ENCODE measurements at places on chromosomes 11 and 22.

DNA sequence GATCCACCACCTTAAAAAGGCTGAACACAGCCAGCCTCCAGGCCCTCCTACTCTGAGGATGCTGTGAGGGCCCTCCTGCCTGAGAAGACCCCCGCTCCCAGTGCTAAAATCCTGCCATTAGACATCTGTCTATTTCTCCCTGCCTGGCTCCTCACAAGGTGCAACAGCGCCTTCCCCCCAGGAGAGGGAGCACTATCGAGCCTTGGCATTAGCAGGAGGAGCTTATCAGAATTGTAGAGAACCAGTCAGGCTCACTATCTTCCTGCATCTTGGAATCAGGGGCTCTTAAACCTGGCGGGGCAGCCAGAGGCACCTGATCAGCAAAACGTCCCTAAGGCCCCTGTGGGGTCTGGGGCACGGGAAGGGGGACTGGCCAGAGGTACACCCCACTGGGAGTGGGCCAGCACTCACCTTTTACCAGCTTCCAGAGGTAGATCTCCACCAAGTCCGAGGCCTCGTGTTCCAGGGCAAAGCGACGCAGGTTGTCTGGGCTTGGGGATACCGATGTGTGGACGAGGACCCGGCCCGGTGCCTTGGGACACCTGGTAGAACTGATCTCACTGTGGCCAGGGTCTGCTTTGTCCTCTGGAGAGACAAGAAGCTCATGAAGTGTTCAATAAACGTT, 28.7 kb downstream of the CHRDL2 start:
- DNase-seq = peak; percentile 85

- DNase-seq = peak; percentile 62
Observed at GRCh38 chr11:31958076-31958735, 132.7 kb upstream of the RCN1 start.

GRCh38 chr11:6607190-6607795, 3.7 kb downstream of the ILK start:
- no peak for DNase-seq

DNA sequence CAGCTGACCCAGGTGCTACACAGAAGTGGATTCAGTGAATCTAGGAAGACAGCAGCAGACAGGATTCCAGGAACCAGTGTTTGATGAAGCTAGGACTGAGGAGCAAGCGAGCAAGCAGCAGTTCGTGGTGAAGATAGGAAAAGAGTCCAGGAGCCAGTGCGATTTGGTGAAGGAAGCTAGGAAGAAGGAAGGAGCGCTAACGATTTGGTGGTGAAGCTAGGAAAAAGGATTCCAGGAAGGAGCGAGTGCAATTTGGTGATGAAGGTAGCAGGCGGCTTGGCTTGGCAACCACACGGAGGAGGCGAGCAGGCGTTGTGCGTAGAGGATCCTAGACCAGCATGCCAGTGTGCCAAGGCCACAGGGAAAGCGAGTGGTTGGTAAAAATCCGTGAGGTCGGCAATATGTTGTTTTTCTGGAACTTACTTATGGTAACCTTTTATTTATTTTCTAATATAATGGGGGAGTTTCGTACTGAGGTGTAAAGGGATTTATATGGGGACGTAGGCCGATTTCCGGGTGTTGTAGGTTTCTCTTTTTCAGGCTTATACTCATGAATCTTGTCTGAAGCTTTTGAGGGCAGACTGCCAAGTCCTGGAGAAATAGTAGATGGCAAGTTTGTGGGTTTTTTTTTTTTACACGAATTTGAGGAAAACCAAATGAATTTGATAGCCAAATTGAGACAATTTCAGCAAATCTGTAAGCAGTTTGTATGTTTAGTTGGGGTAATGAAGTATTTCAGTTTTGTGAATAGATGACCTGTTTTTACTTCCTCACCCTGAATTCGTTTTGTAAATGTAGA, 1.7 kb downstream of the MALAT1 start:
- peak; percentile 61 for DNase-seq

DNA sequence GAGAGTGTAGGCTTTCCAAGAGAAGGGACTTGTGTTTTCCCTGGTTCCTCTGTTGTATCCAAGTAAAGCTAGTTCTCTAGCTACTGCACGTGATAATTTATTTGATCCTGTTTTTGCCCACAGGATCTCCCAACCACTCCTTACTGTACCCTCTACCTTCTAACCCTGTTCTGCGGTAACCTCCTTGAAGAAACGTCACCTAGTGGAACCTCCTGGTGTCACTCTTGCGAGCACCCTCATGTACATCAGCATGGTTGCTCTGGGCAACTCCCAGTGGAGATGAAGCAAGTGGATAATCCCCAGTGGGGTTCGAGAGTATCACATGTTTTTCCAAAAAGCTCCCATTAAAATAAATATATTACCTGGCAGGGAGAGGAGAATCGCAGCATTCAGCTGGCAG, 108.9 kb upstream of the CLMP start:
- DNase-seq = no peak

DNA sequence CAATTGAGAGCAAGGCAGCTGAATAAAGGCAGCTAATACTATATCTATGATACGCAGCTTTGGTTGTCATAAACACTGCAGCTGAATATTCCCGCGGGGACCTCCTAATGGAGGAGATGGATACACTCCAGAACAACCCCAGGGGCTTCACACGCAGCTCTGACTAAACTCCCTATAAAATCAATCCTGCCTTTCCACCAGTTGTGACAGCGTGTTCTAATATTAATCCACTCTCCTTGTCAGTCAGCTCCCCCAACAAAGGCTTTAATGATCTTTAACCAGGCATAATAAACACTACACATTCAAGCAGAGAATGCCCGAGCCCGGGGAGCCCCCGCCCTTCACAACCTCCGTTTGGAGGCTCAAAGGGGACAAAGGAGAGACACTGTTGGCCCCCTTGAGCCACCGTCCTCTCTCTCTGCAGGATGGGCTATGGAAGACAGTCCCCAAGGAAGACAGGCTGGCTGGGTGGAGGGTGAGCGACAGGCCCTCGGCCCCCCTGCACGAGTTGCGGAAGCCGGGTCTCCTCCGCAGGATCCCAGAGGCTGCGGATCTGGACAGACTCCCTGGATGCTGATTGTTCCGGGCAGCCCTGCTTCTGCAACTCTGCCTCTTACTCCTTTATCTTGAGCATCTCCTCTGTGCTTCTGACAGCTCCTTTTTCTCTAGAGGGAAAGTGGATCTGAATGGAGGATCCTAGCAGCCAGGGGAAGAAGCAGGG, 565.2 kb downstream of the BUD13 start:
- no peak for DNase-seq

- no peak for DNase-seq
Observed at GRCh38 chr11:113014262-113015097, 53.3 kb downstream of the NCAM1 start.

- DNase-seq = no peak
Observed at GRCh38 chr11:109026891-109027489, 362.1 kb downstream of the DDX10 start.

GRCh38 chr22:31853736-31854495, 90.4 kb upstream of the YWHAH start:
- no peak for DNase-seq

GRCh38 chr11:27179334-27179733, 138.7 kb downstream of the BBOX1 start:
- DNase-seq = no peak

DNA sequence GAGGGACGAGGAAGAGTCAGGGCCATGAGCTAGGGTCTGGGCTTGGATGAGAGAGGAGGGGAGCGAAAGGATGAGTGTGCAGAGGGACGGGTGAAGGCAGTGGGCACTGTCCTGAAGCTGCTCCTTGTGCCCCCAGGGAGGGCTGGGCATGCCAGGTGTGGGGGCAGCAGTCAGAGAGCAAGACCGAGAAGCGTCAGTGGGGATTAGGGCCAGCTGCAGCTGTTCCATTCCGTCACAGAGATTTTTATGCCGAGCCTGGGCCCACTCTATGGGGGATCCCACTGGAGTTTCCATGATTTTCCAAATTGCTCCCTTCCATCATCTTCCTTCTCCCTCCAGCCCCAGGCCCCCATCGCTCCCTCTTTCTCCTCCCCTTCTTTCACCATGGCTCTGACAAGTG, 93.2 kb downstream of the NECTIN1 start:
- no peak for DNase-seq

DNA sequence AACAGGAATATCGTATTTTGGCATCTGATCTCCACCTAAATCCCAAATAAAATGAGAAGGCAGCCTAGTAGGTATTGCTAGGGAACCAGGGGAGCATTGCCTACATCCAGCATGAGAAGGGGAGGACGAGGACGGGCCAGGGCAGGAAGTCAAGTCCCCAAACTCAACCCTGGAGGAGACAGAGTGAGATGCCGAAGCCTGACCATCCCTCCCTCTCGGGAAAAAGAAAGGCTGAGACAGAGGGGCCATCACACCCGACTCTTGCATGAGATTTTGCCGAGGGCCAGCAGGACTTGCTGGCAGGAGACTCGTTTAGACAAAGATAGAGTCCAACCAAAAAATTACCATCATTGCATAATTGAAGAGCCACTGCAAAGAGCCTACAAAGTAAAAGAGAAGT, 50.2 kb upstream of the SPATA19 start:
- DNase-seq = no peak

DNA sequence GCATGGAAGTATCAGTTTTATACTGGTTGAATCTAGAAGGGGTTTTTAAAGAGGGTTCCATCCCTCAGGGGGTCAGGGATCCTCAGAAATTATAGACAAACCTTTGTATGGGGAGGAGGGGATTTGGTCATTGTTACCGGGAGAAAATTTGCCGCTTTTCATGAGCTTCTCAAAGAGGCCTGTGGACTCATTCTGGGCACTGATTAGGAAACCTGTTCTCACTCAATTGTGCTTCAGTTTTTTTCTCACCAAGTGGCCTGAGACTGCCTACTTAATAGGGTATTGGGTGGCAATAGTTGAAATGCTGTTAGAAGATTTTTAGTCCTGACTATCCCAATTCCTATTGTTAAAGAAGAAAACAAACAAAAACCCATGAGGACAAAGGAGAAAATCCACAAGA, 14.0 kb downstream of the MPEG1 start:
- DNase-seq = peak; percentile 51

- DNase-seq = no peak
Observed at GRCh38 chr11:44941259-44942021, 9.2 kb downstream of the TP53I11 start.

DNA sequence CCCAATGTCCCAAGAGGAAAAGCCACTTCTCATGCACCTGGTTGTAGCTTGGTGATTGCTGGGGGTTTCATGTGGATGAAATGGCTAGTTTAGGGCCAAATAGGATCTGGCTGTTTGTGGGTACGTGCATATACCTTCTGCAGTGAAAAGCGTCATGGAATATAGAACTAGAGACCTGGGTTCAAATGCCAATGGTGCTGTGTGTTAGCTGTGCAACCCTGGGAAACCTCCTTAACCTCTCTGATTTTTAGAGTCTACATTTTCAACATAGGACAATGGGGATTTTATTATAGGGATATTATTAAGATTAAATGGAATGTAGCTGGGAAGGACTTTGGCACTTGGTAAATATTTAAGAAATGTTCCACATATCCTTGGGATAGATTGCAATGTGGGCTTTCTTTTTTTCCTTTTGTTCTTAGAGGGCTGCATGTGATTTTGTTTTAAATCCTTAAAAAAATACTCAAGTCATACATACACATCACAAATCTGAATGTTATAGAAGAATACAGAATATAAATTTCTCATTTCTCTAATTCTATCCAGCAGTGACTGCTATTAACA, 112.6 kb upstream of the E2F8 start:
- DNase-seq = no peak

DNA sequence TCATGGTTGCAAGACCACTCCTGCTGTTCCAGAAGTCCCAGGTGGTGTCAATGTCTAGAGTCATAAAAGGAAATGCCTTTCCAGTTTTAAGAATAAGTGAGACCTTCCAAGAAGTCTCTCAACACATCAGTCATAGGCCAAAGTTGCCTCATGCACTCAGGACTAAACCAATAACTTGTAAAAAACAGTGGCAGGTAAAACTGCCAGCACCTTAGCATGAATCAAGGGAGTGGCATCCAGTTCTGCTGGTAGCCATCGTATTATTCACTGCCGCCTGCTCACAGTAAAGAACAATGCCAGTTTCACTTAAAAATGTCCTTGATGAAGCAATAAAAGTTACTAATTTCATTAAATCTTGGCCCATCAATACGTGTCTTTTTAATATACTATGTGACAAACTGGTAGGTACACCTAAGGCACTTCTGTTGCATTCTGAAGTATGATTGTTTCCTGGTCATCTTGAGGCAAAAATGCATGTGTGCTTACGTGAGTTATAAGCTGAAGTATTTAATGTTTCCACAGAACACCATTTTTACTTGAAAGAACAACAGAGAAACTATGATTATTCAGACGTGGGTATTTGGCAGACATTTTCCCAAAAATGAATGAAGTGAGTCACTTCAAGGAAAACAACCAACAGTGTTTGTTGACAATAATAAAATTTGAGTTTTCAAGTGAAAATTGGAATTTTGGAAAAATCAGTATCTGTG, 125.2 kb upstream of the SNX19 start:
- DNase-seq = no peak

DNA sequence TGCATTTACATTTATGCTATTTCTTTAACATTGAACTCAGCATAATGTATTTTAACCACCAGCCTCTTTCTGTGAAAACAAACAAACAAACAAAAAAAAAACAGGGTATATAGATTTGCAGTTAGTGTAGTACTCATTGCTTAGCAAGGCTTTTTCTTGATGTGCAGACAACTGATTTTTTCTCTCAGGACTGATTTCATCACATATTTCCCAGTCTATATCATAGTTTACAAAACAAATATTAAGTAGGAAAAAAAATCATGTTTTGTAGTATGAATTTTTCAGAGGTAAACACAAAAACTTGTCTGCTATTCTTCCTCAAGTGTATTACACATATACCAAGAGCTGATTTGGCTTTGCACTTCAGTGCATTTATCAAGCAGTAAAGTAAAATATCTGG, 123.0 kb downstream of the PDE3B start:
- DNase-seq = no peak

- DNase-seq = peak; percentile 65
Observed at GRCh38 chr11:65181569-65182257, at the start of gene CAPN1. CAPN1 (plus strand) TSS chr11:65181928; CDS start chr11:65182702, 774 bp downstream.

DNA sequence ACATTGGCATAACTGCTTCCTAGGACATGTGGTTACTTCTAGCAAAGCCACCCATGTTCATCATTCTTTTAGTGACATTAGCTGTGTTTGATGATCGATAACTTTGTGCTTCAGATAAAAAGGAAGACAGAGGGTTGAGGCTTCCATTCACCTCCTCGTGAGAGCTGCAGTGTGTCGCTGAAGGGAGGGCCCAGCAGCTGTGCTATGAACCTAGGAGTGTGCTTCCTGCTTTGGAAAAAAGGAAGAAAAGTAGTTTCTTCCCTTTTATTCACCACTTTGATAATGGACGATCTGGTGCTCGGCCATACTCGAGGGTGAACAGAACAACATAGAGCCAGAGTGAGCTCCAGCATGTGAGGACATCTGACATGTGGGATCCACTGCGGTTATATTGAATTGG, 6.1 kb upstream of the RFPL2 start:
- peak; percentile 39 for DNase-seq
